ENCODE measurements at places on chromosomes 4 and X.

DNA sequence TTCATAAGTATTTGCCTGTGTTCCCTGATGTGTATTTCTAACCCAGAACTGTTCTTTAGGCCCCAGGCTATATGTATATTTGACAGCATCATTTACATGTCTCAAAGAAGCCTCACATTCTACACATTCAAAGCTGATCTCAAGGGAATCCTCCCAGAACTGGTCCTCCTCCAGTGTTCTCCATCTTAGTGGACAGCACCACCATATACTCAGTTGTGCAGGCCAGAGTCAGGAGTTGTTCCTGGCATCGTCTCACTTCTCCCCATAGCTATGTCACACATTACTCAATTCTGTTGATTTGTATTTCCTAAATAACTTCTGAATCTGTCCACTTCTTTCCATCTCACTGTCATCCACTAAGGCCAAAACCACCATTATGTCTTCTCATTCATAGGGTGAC, 82.8 kb upstream of the TRPC3 start:
- DNase-seq: no peak

DNA sequence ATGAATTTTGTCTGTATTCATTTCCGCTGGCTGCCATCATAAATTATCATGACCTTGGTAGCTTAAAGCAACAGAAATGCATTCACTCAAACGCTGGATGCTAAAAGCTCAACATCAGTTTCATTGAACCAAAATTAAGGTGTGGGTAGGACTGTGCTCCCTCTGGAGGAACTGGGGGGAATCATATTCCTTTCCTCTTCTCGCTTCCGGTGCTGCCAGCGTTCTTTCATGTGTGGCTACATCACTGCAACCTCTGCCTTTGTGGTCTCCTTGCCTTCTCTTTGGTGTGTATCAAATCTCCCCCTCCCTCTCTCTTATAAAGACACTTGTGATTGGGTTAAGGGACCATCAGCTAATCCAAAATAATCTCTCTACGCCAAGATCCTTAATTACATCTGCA, 39.5 kb downstream of the NEIL3 start:
- DNase-seq: no peak

GRCh38 chrX:15973946-15974345, 119.3 kb upstream of the AP1S2 start:
- no peak for DNase-seq

DNA sequence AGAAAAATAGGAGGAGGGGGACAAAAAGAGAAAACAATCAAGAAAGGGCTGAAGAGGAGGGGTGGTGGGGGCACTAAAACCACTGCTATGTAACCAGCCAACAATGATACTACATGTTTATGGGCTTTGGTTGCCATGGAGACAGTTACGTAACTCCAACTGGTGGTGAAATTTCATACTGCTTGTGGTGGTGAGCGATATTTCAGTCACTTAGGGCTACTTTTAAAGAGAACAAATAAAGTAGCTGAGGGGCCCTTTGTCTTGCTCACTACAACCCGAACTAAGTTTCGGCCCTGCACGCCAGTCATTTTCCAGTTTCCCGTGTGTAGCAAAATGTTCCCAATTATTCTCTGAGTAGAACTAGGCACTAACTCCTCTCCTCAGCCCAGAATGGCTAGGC, 275.2 kb upstream of the EDA2R start:
- DNase-seq: no peak

- DNase-seq: no peak
These were observed 119.8 kb downstream of the NEK1 start for GRCh38 chr4:169492436-169493163.

DNA sequence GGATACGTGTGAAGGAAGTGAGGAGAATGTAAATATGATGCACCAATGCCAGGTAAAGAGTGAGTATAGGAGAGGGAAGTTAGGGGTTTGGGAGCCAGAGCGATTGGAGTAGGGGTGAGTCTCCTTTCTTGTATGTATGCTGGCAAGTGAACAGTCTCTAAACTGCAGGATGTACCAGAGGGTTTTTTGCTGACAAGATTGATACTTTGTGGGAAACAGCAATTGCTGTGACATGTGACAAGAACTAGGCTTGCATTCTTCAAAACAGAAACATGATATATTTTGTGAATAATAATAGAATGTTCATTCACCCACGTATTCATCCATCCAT, 706 bp downstream of the CHIC1 start:
- peak; percentile 46 for DNase-seq

GRCh38 chrX:68710870-68711576, 63.6 kb downstream of the STARD8 start:
- no peak for DNase-seq

- no peak for DNase-seq
These were observed 67.7 kb upstream of the GPR78 start for GRCh38 chr4:8512510-8512909.

DNA sequence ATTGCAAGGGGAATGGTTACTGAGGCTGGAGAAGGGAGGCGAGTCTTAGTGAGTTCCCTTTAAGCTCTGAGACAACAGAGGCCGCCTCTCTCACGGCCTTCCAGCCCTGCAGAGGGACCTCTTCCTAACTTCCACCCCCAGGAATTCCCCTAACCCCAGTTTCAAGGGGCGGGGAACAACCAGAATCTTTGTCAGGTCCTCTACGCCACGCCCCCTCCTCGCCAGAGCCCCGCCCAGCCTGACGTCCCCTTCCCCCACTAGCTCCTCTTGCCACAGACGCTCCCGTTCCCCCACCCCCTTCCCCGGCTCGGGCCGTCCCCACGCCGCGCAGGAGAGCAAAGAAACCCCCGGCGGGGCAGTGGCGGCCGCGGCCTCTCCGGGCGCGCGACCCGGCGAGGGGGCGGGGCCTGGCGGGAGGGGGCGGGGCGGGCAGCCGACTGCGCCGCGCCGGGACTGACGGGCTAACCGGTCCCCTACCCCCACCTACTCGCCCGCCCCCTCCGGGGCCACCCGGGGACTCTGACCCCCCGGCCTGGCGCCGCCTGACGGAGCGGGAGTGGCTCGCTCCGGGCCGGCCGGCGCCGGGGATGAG, 12.3 kb upstream of the TMEM156 start:
- DNase-seq: peak; percentile 94

DNA sequence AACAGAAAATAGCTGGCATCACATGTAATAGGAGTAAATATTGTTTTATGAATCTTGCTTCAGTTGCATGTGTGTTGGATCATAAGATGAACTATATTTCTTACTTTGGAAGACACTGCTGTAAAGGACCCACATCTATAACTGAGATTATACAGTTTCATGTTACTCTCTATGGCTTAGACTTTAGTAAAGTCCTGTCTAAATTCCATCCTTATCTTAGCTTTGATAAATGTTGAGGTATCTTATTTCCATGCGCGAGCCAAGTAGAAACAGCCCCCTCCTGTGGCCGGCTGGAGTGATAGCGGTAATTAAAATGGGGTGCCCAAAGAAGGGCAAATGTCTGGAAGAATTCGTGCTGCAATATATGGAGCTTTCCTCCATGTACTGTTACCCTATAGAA, 43.0 kb downstream of the CCDC158 start:
- peak; percentile 33 for DNase-seq

GRCh38 chr4:176775338-176775737, 17.4 kb downstream of the VEGFC start:
- DNase-seq: no peak

- no peak for DNase-seq
These were observed 48.9 kb upstream of the TENM3 start for GRCh38 chr4:182194091-182194824.

DNA sequence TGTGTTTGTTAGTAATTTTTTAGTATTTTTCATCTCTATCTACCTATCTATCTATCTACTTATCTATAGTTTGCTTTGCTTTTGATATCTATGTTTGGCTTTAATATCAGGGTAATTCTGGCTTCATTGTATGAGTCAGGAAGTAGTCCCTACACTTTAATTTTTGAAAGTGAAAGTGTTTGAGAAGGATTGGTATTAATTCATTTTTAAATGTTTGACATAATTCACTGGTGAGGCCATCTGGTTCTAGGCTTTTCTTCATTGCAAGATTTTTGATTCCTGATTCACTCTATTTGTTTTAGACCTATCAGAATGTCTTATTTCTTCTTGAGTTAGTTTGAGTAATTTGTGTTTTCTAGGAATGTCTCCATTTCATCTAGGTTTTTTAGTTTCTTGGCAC, 20.2 kb upstream of the TCP11X2 start:
- no peak for DNase-seq

- DNase-seq: no peak
These were observed 126.5 kb downstream of the ADGRA3 start for GRCh38 chr4:22389240-22389870.

DNA sequence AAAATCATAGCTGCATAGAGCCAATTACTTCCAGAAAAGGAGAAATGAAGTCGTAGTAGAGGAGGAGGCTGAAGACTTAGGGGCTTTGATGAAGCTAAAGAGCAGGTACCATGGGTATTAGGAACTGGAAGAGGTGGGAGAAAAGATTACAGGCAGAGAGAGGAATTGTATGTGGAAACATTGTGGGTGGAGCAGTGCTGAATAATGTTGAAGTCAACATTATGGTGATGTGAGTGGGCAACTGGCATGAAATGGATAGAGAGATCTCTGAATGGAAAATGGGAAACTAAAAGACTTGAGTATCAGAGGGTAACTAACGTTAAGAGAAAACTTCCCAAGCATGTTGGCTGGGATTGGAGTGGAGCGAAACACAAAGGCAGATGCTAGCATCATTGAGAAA, 92.5 kb downstream of the AREG start:
- no peak for DNase-seq

DNA sequence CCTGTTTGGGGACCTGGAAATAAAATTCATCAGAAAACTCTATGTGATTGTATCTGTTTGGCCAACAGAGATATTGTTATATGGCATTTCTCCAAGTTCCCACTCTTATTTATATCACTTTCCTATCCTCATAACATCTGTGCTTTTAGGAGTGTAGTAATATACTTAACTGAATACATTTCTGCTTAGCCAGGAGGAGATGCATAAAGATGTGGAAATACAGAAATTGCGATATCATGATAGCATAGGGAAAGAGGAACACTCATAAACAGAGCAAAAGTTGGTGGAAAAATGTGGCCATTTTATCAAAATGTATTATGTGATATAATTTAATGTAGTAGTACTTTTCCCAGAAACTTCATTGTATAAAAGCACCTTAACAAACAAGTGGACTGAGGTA, 46.1 kb upstream of the TSPAN7 start:
- no peak for DNase-seq

GRCh38 chrX:134774190-134775048, 116.1 kb upstream of the PLAC1 start:
- no peak for DNase-seq

GRCh38 chr4:25065431-25065858, 34.7 kb upstream of the LGI2 start:
- no peak for DNase-seq

- DNase-seq: no peak
These were observed 408.9 kb upstream of the CTSO start for GRCh38 chr4:156362581-156362980.

DNA sequence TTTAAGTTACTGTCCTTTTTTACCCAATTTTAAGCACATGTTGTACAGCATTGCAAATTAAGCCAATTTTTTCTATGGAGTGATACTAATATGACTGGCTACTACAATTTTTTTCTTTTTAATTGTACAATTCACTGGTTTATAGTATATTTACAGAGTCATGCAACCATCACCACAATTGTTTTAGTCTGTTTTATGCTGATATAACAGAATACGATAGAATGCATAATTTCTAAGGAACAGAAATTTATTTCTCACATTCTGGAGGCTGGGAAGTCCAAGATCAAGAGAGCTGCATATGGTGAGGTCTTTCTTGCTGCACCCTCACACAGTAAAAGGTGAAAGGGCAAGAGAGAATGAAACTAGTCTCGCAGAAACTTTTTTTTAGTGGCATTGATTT, 125.3 kb downstream of the GLUD2 start:
- no peak for DNase-seq

DNA sequence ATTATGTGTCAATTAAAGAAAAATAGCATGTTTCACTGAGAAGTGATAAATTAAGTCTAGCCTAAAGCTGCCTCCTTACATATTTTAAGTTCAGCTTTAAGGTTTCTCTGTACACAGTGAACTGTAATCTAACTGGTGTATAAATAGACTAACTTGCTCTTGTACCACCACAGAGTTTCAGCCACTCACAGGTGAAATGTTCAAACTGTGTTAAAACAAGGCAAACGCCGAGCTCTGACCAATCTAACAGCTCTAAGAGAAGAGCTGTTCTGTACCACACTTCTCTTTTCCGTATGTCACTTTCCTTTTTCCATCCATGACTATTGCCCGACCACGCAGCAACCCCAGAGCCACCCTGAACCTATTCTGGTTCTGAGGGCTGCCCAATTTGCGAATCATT, 64.5 kb downstream of the DCHS2 start:
- no peak for DNase-seq

DNA sequence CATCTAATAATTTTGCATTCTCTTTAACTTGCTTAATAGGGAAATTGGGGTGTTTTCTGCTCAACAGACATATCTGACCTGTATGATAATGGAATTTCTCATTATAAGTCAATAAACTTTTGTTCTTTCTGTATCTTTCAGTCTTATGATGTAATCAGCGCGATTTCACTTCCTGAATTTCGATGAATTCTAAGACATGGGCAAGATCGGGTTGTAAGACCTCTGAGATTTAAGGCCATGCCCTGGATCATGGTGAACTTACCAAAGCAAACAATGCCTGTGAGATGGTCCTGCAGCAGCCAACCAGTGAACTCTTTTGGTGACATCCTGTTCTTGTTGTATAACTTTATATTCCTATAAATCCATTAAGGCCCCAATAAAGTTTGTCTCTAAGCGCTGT, 88.1 kb downstream of the NBDY start:
- DNase-seq: no peak

- no peak for DNase-seq
These were observed 34.8 kb downstream of the IGFBP7 start for GRCh38 chr4:57075367-57075766.

GRCh38 chrX:1561164-1561563, 24.2 kb upstream of the P2RY8 start:
- DNase-seq: no peak

DNA sequence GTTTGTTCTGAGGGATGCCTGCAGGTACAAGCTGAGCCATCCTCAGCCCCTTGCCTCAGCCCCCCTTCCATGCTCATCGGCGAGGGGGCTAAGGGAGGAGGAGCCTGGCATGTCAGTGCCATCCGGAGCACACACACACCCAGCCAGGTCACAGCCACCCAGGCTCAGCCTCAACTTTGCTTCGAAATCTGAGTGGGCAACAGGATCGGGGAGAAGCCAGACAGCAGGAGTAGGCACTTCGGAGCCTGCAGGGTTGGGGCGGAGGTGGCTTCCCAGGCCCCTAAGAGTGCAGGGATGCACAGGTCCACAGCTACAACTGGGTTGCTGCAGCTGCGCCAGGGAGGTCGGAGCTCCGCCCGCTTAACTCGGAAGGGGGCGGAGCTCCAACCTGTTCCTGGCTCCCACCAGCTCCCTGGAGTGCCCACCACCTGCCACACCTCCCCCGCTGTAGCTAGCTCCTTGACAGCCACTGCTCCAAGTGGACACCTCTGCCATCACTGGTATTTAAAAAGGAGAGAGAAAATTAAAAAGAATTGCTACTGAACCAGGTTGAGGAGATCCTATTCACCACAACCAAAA, 192.9 kb upstream of the GALNT7 start:
- DNase-seq: no peak

GRCh38 chrX:133985164-133985966, at the start of gene GPC3:
GPC3 (minus strand) TSS chrX:133985594.
- peak; percentile 13 for DNase-seq

GRCh38 chrX:9907645-9908387, 59.3 kb upstream of the CLDN34 start:
- no peak for DNase-seq

All from naive thymus-derived CD8-positive, alpha-beta T cell (primary cell).